ENCODE measurements at places on chromosomes 7 and 10. TPM values are rescaled to one million over a fixed set of nuclear protein-coding genes. Genes with fewer than 3 reads are reported as not detected.

Gene SKIDA1
- total RNA-seq: 1.3 TPM

Gene AHCYL2
- total RNA-seq: 16.8 TPM

Gene ADGRA1
- total RNA-seq: 9.1 TPM

Gene ZDHHC4
- total RNA-seq: 60.5 TPM

Gene HECW1
- 68.7 TPM for total RNA-seq

Gene AOAH
- total RNA-seq: not detected

Gene MSMB
- not detected for total RNA-seq

Gene DNAJB9
- 21.6 TPM for total RNA-seq

Gene GPRIN2
- total RNA-seq: 3.0 TPM

Gene TMEM139
- not detected for total RNA-seq

Gene WASHC2A
- 58.5 TPM for total RNA-seq

Gene C10orf53
- total RNA-seq: 0.25 TPM

Gene TRIM74
- total RNA-seq: 2.9 TPM

Gene KLF14
- total RNA-seq: not detected

Gene PTPRE
- total RNA-seq: 2.6 TPM

Gene MCM10
- 5.0 TPM for total RNA-seq

Gene ZNF680
- total RNA-seq: 16.3 TPM

Gene GNGT1
- not detected for total RNA-seq

Gene FEZF1
- 12.7 TPM for total RNA-seq

Gene FAM200A
- 8.1 TPM for total RNA-seq

Gene IKZF1
- 1.1 TPM for total RNA-seq

Gene AS3MT
- total RNA-seq: 8.3 TPM

Gene NCF1
- 0.54 TPM for total RNA-seq

Gene WNT8B
- total RNA-seq: not detected
